ENCODE measurements at places on chromosomes 3 and 15.
A peak's percentile ranks its signal among the peaks of the same experiment; 100 is the strongest.

GRCh38 chr15:38226608-38227266, 25.9 kb upstream of the SPRED1 start:
- no peak for DNase-seq

GRCh38 chr3:120850381-120851295, 57.4 kb upstream of the STXBP5L start:
- DNase-seq, result no peak

- DNase-seq, result no peak
These were observed 2.1 kb downstream of the TRIM69 start for GRCh38 chr15:44738340-44738984.

DNA sequence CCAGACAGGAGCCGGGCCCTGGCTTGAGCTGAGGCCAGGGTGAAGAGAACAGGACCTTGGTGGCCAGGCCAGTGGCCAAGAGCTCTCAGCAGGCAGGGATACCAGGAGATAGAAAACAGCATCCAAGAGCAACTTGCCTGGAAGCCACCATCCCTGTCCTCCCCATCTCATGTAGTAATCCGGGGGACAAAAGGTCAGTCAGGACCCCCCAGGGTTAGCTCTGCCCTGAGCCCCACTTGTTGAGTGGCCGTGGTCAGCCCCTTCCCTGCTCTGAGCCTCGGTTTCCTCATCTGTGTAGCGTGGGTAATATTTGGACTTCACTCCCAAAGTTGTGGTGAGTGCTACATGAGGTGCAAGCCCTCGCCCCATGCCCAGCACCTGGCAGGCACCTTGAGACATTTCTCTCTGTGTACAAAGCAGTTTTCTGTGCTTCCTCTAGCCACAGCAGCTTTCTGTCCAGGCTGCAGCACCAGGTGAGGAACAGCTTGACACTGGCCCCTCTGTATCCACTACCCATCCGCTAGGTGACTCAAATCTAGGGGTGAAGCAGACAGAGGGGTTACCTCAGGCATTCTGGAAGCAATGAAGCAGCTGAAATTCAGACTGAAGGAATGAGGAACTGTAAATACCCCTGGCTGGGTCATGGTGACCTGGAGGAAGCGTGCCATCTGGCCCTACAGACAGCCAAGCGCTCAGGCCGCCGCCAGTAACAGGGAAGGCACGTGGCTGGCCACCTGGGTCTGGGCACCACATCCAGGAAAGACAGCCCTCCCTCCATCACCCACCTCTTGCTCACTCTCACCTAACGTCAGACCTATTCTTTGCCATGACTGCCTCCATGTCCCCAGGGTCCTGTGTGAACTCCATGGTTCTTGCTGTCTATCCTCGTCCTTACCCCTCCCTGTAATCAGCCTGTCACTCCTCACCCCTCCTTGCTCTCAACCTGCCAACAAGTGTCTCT, 6.7 kb downstream of the CISH start:
- DNase-seq, result peak; percentile 65

DNA sequence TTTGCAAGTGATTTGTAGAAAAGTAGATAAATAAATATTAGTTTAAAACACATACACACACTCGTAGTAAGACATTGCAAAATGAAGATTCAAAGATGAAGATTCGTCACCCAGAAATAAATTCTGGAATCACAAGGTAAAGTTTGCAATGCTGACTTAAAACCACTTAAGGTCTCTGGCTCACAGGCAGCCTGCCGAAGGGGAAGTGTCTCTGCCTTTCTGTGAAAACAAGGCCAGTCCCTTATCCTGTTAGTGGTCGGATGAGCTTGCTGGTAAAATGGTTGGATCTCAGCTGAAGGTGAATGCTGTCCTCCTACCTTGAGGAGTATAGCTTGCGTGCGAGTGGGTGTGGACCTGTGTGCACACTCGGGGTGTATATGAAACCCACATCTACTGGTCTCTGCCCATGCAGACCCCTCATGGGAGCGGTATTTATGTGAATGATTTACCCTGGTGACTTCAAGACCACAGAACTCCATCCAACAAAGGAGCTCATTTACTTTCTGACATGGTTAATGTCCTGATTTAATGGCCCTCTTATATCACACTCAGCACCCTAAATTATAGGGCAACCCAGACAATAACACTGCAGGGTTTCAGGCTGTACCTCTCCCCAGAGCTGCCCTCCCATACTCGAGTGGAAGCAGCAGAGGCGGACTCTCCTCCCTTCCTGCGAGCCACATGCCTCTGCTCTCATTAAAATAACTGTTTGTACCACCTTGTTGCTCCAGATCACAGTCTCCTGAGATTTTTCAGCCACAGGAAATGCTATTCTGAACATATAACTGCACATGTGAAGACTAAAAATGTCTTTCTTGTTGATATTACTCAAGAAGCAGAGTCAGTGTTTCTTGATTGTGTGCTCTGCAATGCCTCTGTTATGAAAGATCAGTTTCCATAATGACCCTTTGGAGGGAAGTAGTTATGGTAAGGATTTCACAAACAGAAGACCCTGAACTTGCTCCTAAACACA, 45.9 kb upstream of the ALDH1A3 start:
- no peak for DNase-seq

- no peak for DNase-seq
These were observed 19.6 kb upstream of the CPOX start for GRCh38 chr3:98612996-98613517.

GRCh38 chr15:76793162-76793561, 112.0 kb downstream of the SCAPER start:
- DNase-seq, result no peak

DNA sequence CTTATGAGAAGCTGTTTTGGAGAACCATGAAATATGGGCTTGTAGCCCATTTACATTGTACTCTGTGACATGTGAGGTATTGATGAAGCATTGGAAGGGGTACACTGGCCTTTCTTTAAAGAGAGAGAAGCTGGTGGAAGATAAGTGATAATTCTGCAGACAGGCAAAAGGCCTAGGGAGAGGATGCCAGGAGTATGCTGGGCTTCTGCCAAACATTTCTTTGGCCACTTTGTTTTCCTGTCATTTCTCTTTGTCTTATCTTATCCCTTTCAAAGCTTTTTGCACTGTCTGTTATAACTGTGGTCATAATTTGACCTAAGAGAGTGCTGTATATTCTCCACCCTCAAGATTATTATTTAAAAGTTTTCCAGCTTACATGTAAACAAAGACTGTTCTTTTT, 109.6 kb upstream of the SEMA6D start:
- no peak for DNase-seq

DNA sequence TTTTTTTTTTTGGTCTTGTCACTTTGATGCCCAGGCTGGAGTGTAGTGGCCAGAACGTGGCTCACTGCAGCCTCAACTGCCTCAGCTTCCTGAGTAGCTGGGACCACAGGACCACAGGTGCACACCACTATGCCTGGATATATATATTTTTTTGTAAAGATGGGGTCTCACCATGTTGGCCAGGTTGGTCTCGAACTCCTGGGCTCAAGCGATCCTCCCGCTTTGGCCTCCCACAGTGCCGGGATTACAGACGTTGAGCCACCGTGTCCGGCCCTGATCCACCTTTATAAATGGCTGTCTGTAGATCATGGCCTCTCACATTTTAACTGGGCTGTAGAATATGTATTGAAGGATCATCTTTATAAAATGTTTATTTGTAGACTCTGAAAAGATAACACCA, 1.9 kb upstream of the EIF3J start:
- DNase-seq, result no peak

- no peak for DNase-seq
These were observed 93.3 kb upstream of the SLC4A7 start for GRCh38 chr3:27577504-27577903.

DNA sequence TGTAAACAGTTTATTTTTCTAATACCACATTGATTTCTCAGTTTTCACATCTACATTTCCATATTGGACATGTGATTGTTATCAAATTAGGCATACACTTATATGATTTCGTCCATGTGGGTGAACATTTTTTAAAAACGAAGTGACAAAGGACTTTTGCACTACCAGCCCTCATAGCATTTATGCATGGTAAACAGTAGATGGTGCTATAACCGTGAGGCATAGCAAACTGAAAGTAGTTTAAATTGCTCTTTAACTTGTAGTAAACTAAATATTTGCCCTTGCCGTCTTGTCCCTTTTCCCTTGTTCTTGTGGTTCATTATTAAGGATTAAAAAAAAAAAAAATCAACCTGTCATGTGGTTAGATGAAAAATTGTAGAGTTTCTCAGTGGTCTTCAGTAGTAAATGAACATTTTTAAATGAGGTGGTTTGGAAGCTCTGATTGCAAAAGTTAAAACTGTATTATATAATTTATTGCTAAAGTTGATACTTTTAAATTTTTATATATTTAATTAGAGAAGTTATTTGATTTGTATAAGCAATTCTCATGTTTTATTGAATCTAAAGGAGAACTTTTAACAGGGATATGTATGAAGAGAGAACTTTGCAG, 24.0 kb downstream of the STX19 start:
- DNase-seq, result peak; percentile 67

GRCh38 chr3:122271246-122271898, 53.7 kb upstream of the CSTA start:
- peak; percentile 56 for DNase-seq

DNA sequence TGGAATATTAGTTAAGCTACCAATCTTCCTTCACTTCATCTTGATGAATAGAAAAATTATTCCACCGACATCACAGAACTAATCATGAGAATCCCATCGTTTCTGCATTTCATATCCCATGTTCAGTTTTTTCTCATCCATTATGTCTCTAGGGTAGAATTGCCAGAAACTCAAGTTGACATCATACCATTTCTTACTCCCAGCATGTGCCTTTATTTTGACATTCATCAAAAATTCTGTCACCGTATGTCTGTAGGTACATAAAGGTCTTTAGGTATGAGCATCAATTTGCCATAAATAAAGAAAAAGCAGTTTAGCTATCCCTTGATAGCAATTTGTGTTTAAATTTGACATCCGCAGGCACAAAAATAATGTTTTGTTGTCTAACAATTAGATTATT, 175.5 kb upstream of the ROBO2 start:
- no peak for DNase-seq

- DNase-seq, result no peak
These were observed 18.6 kb downstream of the RNU5B-1 start for GRCh38 chr15:65323071-65323511.

DNA sequence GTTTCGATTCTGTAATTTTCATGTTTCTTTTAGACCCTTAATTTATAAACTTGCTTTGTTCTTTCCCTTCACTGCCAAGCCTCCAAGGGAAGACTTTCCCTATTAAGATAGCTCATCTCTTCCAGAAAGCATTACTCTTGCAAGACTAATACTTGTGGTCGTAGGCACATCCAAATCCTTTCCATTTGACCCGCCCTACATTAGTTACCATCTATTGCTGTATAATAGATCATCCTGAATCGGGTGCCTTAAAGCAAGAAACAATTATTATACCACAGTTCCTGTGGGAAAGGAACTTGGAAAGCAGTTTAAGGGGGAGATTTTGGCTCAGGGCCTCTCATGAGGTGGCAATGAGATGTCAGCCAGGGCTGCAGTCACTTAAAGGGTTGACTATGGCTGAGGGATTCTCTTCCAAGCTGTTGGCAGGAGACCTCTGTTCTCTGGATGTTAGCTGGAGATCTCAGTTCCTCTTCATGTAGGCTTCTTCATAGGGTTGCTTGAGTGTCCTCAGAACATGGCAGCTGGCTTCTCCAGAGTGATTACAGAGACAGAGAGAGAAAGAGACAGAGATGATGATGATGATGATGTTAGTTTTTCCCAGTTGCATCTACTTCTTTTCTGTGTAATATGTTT, 570.4 kb upstream of the TGFBR2 start:
- DNase-seq, result no peak

DNA sequence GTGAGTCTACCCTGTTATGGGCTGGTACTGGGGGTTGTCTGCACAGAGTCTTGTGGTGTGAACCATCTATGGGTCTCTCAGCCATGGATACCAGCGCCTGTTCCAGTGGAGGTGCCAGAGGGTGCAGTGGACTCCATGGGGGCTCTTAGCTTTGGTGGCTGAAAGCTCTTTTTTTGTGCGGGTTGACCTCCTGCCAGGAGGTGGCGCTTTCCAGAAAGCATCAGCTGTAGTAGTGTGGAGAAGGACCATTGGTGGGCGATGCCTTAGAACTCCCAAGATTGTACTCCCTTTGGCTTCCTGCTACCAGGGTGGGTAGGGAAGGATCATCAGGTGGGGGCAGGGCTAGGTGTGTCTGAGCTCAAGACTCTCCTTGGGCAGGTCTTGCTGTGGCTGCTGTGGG, 602.6 kb downstream of the RSL24D1 start:
- DNase-seq, result no peak

GRCh38 chr3:160184655-160185054, 40.6 kb upstream of the C3orf80 start:
- no peak for DNase-seq

DNA sequence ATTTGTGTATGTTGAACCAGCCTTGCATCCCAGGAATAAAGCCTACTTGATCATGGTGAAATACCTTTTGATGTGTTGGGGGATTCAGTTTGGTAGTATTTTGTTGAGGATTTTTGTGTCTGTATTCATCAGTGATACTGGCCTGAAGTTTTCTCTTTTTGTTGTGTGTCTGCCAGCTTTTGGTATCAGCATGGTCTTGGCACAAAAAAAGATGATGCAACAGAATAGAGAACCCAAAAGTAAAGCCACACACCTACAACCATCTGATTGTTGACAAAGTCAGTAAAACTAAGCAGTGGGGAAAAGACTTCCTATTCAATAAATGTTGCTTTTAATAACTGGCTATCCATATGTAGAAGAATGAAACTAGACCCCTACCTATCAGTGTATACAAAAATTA, 77.6 kb downstream of the TCF12 start:
- DNase-seq, result no peak

- DNase-seq, result no peak
These were observed 9.8 kb downstream of the CTXND1 start for GRCh38 chr15:80242132-80242769.

GRCh38 chr15:56534728-56535127, 69.8 kb upstream of the MNS1 start:
- no peak for DNase-seq

GRCh38 chr15:73522011-73522410, 79.0 kb downstream of the REC114 start:
- peak; percentile 0 for DNase-seq

- no peak for DNase-seq
These were observed 14.0 kb downstream of the TMEM158 start for GRCh38 chr3:45212095-45212468.

Measured in CD4-positive, alpha-beta T cell treated with Interferon alpha-2 for 1 hour (primary cell).